Fibroblast of the conjunctiva (primary cell): ENCODE measurements at places on chromosomes 1 and 21.

DNA sequence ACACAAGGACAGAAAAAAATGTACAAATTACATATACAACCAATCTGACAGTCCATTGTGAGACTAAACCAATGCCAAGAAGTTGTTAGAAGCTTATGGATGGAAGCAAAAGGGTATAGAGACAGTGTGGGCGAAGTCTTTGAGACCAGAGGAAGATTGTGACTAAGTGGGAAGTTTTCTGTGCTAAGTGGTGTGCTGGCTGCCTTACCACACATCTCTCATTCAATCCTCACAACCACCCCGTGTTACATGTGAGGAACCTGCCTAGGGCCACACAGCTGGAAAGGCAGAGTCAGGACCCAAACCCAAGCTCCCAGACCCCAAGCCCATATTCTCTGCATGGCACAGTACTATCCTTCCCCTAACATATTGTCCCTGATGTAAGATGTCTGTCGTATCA, 53.5 kb upstream of the DUSP10 start:
- no peak for DNase-seq

- DNase-seq: no peak
Observed at GRCh38 chr1:151472856-151473731, 13.8 kb upstream of the POGZ start.

- DNase-seq: peak; percentile 65
Observed at GRCh38 chr1:66542811-66543767, 9.1 kb downstream of the SGIP1 start.

DNA sequence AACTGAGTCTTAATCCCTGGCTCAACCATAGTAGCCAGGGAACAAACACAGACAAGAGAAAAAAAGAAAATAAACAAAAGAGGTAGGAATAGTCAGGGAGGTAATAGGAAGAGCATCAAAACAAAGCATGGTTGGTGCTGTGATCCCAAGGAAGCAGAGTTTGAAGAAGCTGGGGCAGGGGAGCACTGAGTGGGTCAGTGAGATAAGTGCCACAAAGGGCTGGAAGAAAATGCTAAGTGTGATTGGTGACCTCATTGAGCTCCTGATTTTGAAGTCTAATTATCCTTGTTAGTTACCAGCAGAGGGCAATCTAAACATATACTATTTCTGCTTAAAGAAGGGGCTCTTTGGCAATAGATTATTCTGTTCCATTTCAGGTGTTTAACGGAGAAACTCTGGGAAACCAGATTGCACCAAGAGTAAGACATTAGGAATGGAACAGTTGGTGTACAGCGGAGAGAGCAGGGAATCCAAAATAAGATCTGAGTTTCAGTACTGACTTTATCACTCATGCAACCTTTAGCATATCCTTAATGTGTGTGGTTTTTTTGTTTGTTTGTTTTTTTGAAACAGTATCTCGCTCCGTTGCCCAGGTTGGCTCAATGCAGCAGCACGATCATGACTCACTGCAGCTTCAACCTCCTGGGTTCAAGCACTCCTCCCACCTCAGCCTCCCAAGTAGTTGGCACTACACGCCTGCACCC, 30.7 kb upstream of the KIAA1614 start:
- peak; percentile 39 for DNase-seq

DNA sequence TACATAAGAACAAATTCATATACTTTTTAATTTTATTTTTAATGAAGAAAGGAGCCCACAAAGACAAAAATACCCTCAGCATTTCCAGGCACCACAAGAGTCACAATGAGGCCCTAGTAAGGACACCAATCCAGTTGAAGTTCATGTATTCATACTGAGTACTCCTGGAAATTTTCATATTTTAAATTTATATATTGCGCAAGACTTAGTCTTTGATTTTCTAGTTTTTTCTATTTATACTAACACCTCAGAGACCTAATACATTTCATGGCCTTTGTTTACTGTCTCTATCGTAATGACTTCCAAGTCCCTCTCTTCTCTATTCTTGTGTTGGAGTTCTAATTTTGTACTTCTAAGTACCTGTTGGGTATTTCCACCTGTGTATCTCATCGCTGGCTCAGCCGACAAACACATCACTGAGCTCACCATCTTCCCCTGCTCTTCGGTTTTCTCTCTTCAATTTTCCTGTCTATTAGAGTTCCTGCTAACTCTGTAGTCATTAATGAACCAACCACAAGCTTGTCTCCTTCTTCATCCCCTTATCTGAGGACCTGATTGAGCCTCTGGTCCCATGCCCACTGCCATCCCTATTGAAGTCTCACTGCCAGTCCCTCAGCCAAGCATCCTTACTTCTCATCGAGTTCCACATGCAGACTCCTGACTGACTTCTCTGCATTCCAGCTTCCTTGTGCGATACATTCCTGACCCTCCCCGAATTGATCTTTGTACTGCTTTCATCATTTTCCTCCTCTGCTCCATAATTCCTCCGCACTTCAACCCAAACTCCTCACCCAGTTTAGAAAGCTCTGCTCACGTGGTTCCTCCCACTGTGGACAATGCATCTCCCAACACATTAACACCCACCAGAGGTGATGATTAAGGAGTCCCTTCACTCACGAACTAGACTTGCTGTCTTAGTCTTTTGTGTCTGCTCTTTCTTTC, 17.3 kb upstream of the IRF2BP2 start:
- no peak for DNase-seq

- peak; percentile 53 for DNase-seq
Observed at GRCh38 chr1:11681071-11681771, at the start of gene MAD2L2. MAD2L2 (minus strand) TSS chr1:11681148; CDS start chr1:11680601, 547 bp downstream.

DNA sequence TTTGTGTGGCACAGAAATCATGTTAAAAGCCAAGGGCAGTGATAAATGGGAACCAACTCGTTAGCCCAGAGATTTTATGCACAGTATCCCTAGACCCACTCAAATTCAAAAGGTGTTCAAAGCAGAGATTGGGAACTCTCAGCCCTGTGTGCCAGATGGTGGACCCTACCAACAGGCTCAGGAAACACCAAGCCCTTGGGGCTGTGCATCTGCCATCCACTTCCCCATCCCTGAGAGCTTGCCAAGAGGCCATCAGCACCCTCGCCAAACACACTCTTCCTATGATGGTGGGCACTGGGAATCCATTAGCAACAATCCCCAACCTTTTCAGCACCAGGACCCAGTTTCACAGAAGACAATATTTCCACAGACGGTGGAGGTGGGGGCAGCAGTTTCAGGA, 194.2 kb upstream of the NFIA start:
- DNase-seq: no peak

DNA sequence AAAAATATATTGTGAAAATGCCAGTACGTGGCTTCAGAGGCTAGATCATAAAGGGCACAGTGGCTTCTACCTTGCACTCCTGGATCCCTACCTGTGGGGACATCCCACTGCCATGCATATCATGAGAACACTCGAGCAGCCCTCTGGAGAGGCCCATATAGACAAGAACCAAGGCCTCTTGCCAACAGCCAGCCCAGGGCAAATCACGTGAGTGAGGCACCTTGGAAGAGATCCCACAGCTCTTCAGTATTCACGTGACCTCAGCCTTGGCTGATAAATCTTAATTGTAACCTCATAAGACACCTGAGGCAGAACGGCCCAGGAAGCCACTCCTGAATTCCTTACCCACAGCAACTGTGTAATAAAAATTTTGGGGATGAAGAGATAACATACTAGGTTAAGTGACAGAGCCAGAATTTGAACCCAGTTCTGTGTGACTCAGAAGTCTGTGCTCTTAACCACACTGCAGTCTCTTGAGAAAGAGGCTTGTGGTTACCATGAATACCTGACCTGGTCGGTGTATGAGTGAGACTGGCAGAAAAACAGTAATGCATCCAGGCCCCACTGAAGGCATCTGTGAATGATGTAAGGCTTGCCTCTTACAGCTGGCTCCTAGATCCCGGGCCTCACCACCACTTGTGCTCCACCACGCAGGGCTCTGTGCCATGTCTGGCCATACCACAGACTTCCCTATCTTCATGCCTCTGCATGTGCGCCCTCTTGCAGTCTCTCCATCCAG, 6.9 kb upstream of the A3GALT2 start:
- peak; percentile 87 for DNase-seq

- peak; percentile 51 for DNase-seq
Observed at GRCh38 chr1:56491441-56491840, 87.9 kb downstream of the PLPP3 start.

DNA sequence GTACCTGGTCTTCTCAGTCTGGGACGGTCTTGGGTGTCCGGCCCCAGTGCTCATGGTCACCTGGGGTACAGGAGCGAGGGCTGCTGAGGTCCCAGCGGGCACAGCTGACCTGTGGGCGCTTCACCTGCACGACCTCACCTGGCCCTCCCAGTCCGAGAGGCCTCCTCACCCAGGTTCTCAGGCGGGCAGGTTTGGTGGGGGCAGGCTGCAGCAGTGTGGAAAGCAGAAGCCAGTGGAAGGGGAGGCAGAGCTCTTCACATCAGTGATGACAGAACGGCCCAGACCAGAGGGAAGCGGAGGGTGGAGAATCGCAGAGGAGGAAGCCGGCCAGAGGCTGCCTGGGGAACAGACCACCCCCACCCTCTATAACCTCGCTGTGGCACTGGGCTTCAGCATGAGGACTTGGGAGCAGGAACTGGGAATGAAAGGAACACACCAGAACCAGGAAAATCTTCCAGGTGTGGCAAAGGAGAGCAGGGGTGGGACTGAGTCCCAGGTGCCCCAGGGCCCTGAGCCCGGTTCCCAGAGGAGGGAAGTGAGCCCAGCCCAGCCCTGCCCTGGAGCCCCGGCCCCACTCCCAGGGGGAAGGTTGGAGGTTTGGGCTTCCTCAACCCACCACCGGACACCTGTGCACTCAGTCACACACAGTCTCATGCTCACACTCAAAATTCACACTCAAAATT, 265.2 kb upstream of the VAMP3 start:
- no peak for DNase-seq

DNA sequence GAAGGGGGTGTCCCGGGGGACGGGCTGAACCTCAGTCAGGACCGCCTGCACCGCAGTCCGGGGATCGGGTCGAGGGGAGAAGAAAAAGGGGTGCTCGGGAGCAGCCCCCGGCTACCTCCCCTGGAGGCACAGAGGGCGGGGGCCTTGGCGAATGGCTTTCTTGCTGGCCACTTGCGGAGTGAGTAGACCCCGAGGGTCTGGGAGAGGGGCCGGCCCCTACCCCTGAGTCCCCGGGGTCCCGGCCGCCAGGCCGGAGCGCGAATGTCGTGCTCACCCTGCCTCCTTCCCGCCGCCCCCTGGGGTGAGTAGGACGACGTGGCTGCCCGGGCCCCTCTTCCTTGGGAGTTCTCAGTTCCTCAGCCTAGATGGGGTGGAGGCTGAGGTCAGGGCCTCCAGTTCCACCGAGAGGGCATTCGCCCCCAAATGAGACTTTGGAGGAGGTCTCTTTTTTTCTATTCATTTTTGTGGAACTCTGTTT, 113.0 kb downstream of the OSBPL9 start:
- DNase-seq: no peak

DNA sequence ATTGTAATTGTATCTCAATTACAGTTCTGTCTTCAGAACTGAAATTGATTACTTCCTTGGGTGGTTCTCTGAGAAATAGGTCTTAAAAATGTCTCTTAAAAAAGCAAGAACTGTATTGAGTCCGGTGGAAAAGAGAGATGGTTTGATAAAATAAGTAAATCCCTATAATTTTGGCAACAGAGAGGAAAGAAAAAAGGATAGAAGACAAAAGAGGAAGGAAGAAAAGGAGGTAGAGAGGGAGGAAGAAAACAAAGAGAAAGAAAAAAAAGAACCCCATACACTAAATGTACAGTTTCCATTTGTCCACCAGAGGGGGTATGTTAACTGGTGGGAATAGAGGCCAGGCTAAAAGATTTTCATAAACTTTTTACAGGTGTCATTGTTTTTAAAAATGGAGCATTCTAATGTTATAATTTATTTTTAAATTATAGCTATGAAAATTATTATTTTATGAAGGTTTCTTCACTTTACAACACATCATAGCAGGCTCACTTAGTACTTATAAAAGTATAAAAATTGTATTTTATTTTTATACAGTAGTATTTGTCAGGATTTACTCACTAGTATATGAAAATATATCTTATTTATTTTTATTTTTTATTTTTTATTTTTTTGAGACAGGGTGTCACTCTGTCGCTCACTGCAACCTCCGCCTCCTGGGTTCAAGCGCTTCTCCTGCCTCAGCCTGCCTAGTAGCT, 2.1 kb upstream of the UBE2T start:
- DNase-seq: no peak

DNA sequence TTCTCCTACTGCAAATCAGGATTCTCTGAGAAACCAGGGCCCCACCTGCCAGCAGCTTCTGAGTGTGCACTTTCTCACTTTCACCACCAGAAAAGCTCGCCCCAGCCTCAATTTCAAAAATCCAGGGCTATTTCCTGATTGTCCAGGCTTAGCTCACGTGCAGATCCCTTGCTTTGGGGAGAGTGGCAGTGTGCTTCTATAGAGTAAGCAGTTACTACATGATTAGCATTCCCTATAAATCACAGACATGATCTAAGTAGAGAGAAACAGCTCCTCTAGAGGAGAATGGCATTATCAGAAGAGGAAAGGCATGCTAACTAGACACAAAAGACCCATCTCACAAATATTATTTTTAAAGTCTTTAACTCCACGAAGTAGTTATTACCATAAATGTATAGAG, 456.0 kb upstream of the PKN2 start:
- no peak for DNase-seq

DNA sequence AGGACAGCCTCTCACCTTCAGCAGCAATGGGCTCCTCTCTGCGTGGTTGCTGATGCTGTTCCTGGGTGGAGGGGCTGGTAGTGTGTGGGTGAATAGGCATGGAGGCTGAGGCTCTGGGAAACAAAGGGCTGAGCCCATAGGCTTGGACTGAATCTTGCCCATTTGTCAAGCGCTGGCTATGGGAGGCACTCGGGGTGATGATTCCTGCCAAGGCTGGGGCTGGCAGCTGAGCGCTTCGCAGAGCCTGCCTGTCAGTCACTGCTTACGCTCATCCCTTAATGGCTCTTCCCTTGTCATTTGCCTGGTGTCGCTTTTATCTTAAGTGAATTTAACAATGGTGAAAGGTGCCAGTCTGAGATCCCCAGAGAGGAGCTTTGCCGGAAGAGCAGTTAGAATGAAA, 353.3 kb downstream of the PBX1 start:
- DNase-seq: no peak

DNA sequence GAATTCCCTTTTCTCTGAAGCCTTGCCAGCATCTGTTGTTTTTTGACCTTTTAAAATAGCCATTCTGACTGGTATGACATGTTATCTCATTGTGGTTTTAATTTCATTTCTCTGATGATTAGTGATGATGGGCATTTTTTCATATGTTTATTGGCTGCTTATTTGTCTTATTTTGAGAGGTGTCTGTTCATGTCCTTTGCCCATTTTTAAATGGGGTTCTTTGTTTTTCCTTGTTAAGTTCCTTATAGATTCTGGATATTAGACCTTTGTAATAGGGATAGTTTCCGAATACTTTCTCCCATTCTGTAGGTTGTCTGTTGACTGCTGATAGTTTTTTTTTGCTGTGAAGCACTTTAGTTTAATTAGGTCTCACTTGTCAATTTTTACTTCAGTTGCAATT, 54.0 kb upstream of the C1orf185 start:
- DNase-seq: no peak

DNA sequence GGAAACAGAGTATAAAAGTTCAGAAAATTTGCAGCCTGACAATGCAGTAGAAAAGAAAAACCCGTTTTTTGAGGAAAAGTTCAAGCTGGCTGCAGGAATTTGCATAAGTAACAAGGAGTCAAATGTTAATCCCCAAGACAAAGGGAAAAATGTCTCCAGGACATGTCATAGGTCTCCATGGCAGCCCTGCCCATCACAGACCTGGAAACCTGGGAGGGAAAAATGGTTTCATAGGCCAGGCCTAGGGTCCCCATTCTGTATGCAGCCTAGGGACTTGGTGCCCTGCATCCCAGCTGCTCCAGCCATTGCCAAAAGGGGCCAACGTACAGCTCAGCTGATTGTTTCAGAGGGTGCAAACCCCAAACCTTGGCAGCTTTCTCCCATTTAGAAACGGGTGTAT, 3.6 kb upstream of the KCNT2 start:
- no peak for DNase-seq
